ENCODE measurements at places on chromosomes 7 and 10. TPM values are rescaled to one million over a fixed set of nuclear protein-coding genes. Genes with fewer than 3 reads are reported as not detected.

- no peak for DNase-seq
Observed at GRCh38 chr7:159056737-159057136, 87.9 kb downstream of the VIPR2 start.

GRCh38 chr7:8436965-8437364 is 3.6 kb downstream of the NXPH1 start:
- peak; percentile 75 for DNase-seq

DNA sequence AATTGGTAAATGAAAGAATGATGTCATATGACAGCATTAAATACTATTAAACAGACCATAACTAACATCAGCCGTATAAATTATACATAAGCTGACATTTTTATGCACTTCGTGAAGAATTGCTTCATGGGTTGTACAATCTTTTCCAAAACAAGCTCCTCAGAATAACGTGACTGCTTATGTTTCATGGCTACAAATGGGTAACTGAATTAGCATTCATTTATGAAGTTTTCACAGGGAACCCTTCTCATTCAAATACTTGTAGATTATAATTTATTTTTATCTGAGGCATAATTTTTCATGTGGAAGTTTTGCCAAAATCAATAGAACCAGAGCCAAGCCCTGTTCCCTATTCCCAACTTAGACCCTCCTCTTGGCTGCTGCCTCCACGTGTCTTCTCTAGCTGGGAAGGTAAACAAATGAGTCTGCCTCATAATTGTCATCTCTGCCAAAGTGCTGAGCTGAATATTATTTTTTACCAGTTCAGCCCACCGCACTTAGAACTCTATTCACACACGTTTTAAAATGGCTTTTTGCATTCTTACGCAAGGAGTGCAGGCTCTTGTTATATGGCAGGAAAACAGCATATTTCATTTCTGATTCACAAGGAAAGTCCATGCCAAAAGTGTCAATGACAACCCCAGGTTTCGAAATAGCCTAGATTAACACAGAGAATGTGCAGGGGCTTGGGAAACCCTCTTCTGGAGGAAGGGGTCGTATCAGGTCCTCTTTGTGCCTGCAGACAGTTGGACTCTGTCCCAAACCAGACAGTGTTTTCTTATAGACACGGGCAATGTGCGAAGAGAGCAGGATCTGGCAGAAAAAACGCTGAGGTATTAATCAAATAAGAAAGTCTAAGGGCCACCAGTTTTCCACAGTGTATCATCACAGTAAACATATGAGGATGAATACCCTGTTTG is 370.7 kb upstream of the MGMT start:
- DNase-seq = no peak

GRCh38 chr7:113320419-113320818 is 202.1 kb upstream of the SMIM30 start:
- no peak for DNase-seq

GRCh38 chr7:98755138-98755898 is 114.5 kb downstream of the TMEM130 start:
- DNase-seq = no peak

Gene MYH16
- not detected for total RNA-seq

Gene TMEM176A
- total RNA-seq = 8.0 TPM

Gene FRMPD2
- total RNA-seq = 1.2 TPM

Gene HTRA1
- 3.5 TPM for total RNA-seq

Measured in progenitor cell of endocrine pancreas (in vitro differentiated cells).